ENCODE measurements at places on chromosomes 12 and 14. TPM values are rescaled to one million over a fixed set of nuclear protein-coding genes. Genes with fewer than 3 reads are reported as not detected.

DNA sequence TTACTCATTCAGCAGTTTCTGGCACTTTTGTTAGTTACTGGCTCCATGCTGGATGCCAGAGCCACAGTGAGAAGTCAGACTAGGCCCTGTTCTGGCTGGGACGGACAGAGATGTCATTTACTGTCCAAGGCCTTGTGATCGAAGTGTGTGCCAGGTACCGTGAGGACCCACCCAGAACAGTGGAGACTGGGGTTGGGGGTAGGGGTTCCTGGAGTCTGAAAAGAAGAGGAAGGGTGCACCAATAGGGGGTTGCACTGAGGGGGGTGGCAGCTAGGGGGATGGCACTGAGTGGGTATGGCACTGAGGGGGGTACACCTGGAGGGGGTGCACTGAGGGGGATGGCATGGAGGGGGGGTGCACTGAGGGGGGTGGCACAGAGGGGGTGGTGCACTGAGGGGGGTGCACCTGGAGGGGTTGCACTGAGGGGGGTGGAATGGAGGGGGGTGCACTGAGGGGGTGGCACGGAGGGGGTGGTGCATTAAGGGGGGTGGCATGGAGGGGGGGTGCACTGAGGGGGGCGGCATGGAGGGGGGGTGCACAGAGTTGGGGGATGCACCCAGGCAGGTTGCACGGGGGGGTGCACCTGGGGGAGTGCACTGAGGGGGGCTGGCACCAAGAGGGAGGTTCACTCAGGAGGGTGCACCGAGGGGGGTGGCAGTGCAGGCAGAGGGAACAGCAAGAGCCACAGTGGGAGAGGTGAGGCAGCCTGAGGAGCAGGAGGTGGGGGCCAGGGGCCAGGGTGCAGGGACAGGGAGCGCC lies 10.6 kb upstream of the CYP46A1 start:
- H3K4me1 ChIP-seq = peaks cover 3% of the 10 kb centered on the region
- H3K27ac ChIP-seq = no peak overlapping the region
- H3K36me3 ChIP-seq = no peaks in the 10 kb centered on the region
- no peaks in the 10 kb centered on the region for H3K27me3 ChIP-seq

The PTPRB gene
- not detected for total RNA-seq

- DNase-seq = no peak
- no peak overlapping the region for H3K4me3 ChIP-seq
- no peaks in the 10 kb centered on the region for H3K4me1 ChIP-seq
- no peak overlapping the region for H3K27ac ChIP-seq
- H3K36me3 ChIP-seq = no peaks in the 10 kb centered on the region
- H3K27me3 ChIP-seq = no peaks in the 10 kb centered on the region
Observed at GRCh38 chr12:127343940-127344339, 923.0 kb upstream of the TMEM132C start.

The SYNDIG1L gene
- total RNA-seq = not detected

The IL31 gene
- 54.3 TPM for total RNA-seq

The HOXC5 gene
- not detected for total RNA-seq

- no peaks in the 10 kb centered on the region for H3K27me3 ChIP-seq
- H3K4me1 ChIP-seq = peaks cover 33% of the 10 kb centered on the region
- peaks cover 52% of the 10 kb centered on the region for H3K36me3 ChIP-seq
- no peak for DNase-seq
- H3K27ac ChIP-seq = peak overlapping the region; percentile 86
Observed at GRCh38 chr12:8087666-8088065, 5.6 kb downstream of the NECAP1 start.

- no peak overlapping the region for H3K4me3 ChIP-seq
- H3K27ac ChIP-seq = no peak overlapping the region
- DNase-seq = no peak
- H3K4me1 ChIP-seq = no peaks in the 10 kb centered on the region
- no peaks in the 10 kb centered on the region for H3K36me3 ChIP-seq
- no peaks in the 10 kb centered on the region for H3K27me3 ChIP-seq
Observed at GRCh38 chr12:30905463-30906009, 21.0 kb upstream of the TSPAN11 start.

GRCh38 chr14:71725922-71726579 lies 206.2 kb upstream of the RGS6 start:
- H3K4me1 ChIP-seq = peaks cover 15% of the 10 kb centered on the region
- DNase-seq = no peak
- peaks cover 71% of the 10 kb centered on the region for H3K36me3 ChIP-seq
- H3K27ac ChIP-seq = no peak overlapping the region

DNA sequence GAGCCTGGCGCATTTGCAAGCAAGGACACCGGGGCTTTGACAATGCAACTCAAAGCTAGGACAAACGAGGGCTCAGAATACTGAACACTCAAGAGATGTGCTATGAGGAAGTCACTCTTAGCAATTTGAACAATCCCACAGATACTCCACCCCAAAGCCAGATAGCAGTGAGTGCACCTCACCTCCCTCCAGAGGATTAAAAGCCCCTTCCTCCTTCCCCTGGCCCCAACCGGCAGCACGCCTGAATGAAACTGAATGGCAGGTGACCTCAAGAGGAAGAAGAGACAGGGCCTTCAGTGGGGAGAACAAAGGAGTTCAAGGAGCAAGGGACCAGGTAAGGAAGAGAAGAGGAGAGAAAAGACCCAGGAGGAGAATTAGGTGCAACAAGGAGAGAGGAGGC lies 1.9 kb upstream of the KRT78 start:
- peaks cover 26% of the 10 kb centered on the region for H3K27me3 ChIP-seq
- H3K27ac ChIP-seq = no peak overlapping the region
- H3K4me1 ChIP-seq = no peaks in the 10 kb centered on the region
- H3K4me3 ChIP-seq = no peak overlapping the region
- no peaks in the 10 kb centered on the region for H3K36me3 ChIP-seq
- DNase-seq = no peak

GRCh38 chr12:16914853-16915252 lies 308.9 kb upstream of the LMO3 start:
- no peaks in the 10 kb centered on the region for H3K4me1 ChIP-seq
- no peaks in the 10 kb centered on the region for H3K27me3 ChIP-seq
- H3K36me3 ChIP-seq = no peaks in the 10 kb centered on the region
- H3K4me3 ChIP-seq = no peak overlapping the region

The KRT71 gene
- total RNA-seq = not detected

The FGF23 gene
- not detected for total RNA-seq

GRCh38 chr14:41047763-41048162 lies 558.9 kb upstream of the LRFN5 start:
- DNase-seq = no peak
- no peaks in the 10 kb centered on the region for H3K27me3 ChIP-seq
- H3K36me3 ChIP-seq = no peaks in the 10 kb centered on the region
- H3K27ac ChIP-seq = no peak overlapping the region

DNA sequence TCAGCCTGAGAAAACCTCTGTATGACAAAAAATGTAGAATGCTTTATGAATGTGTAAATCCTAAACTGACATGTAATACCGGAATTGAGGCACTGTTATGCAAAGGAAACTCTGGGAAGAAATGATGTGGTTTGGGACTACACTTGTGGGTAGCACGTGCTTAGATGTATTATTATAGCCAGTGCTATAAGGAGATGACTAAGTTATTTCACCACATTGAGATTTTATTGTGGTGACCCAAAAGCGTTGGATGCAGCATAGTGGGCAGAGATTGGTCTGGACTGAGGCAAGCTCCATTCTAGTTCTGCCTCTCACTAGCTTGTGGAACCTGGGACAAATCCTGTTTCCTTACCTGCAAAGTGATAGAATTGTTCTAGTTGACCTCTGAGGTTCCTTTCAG lies 172.2 kb downstream of the SNAPC1 start:
- no peak for DNase-seq
- peaks cover 11% of the 10 kb centered on the region for H3K27me3 ChIP-seq
- no peaks in the 10 kb centered on the region for H3K36me3 ChIP-seq
- no peaks in the 10 kb centered on the region for H3K4me1 ChIP-seq

Data from activated T-helper 2 cell treated with anti-CD3 and anti-CD28 coated beads, Interferon-gamma antibody, Interleukin-2, Interleukin-4, amounts not matched to agents 10 μg/mL and 5 μg/mL and 100 μg/mL, durations not matched to agents 14 hours and 24 hours and 36 hours (primary cell).